ENCODE measurements at places on chromosomes 13 and 19. TPM values are rescaled to one million over a fixed set of nuclear protein-coding genes. Genes with fewer than 3 reads are reported as not detected.

The KIR3DL2 gene
- total RNA-seq = 0.85 TPM

The HIPK4 gene
- total RNA-seq = not detected

The CRX gene
- total RNA-seq = not detected

The CEACAM20 gene
- not detected for total RNA-seq

The ISYNA1 gene
- 15.9 TPM for total RNA-seq

The TEX101 gene
- total RNA-seq = not detected

The CYP2F1 gene
- total RNA-seq = not detected

The TMEM150B gene
- total RNA-seq = 0.39 TPM

The MYADM gene
- total RNA-seq = 48.8 TPM

The ZNF382 gene
- 12.3 TPM for total RNA-seq

The SLITRK5 gene
- not detected for total RNA-seq

The TMEM59L gene
- total RNA-seq = not detected

The LMTK3 gene
- total RNA-seq = 5.9 TPM

The LILRA5 gene
- not detected for total RNA-seq

The SIGLECL1 gene
- total RNA-seq = not detected

The PGLYRP1 gene
- not detected for total RNA-seq

The RFPL4AL1 gene
- not detected for total RNA-seq

The NLRP4 gene
- total RNA-seq = not detected

The CPB2 gene
- total RNA-seq = not detected

The IRS2 gene
- total RNA-seq = 2.7 TPM

The NOVA2 gene
- total RNA-seq = 0.03 TPM

The LGI4 gene
- total RNA-seq = 1.9 TPM
